ENCODE measurements at places on chromosomes 6 and 20.

- DNase-seq = no peak
Observed at GRCh38 chr20:58202044-58202443, 26.4 kb downstream of the ANKRD60 start.

- no peak for DNase-seq
Observed at GRCh38 chr6:118054082-118054481, 147.0 kb downstream of the SLC35F1 start.

GRCh38 chr6:32581315-32582095 lies 8.1 kb downstream of the HLA-DRB1 start:
- no peak for DNase-seq

DNA sequence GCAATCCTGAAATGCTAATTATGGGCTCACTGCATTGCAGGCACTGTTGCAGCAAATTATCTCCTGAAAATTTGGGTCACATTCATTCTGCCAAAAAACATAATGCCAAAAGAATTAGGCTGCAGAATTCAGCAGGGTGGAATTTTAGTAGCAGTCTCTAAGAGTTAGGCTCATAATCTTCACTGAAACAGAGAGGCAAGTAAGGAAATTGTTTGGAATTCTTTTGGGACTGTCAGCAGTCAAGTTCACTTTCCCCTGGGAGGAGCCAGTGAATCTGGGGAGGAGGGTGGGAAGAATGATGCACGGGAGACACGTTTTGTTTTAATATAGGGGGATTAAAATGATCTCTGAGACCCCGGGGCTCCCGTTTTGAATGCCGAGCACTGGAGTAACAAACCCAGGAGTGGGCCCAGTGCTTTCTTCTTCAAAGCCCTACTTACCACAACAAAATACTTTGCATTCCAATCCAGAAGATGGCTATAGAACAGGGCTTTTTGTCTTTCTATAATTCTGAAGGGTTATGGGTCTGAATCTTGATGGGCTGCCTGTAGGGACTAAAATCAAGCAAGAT lies 44.7 kb downstream of the SOBP start:
- no peak for DNase-seq

- no peak for DNase-seq
Observed at GRCh38 chr6:132950566-132950965, 136.2 kb downstream of the RPS12 start.

DNA sequence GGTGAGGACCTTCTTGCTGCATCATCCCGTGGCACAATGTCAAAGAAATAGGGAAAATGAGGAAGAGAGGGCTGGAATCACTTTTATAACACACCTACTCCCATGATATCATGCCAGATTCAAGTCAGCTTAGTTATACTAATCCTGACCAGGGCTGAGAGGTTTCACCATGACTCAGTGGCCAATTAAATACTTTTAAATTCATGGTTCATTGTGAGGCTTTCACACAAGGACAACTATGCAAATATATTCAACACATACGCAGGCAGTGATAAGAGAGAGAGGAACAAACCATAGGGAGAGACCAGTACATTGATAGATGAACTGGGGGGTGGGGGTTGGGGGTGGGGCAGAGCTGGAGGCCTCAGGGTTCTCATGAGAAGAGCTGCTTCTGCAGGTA lies 313.1 kb downstream of the LRFN2 start:
- DNase-seq = no peak

- no peak for DNase-seq
Observed at GRCh38 chr6:107941627-107942026, 16.4 kb downstream of the SEC63 start.

DNA sequence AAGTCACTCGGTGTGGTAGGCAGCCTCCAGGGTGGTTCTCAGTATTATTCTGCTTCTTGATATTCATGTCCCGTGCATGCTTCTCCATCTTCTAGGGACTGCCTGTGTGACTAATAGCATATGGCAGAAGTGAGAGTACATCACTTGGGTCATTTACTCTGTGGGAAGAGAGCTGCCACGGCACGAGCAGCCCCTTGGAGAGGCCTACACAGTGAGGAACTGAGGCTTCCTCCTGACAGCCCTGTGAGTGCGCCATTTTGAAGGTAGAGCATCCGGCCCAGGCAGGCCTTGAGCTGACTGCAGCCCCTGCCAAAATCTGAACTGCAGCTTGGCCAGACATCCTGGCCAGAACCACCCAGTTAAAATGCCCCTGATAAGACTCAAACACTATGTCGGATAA lies 17.3 kb upstream of the MCUR1 start:
- DNase-seq = no peak

- no peak for DNase-seq
Observed at GRCh38 chr6:109496036-109496772, 13.2 kb upstream of the ZBTB24 start.

- no peak for DNase-seq
Observed at GRCh38 chr20:13221313-13221672, 219 bp downstream of the ISM1 start.

GRCh38 chr6:111806165-111806547 lies 67.1 kb downstream of the FYN start:
- DNase-seq = no peak

- DNase-seq = no peak
Observed at GRCh38 chr20:40339661-40340449, 349.2 kb downstream of the MAFB start.

DNA sequence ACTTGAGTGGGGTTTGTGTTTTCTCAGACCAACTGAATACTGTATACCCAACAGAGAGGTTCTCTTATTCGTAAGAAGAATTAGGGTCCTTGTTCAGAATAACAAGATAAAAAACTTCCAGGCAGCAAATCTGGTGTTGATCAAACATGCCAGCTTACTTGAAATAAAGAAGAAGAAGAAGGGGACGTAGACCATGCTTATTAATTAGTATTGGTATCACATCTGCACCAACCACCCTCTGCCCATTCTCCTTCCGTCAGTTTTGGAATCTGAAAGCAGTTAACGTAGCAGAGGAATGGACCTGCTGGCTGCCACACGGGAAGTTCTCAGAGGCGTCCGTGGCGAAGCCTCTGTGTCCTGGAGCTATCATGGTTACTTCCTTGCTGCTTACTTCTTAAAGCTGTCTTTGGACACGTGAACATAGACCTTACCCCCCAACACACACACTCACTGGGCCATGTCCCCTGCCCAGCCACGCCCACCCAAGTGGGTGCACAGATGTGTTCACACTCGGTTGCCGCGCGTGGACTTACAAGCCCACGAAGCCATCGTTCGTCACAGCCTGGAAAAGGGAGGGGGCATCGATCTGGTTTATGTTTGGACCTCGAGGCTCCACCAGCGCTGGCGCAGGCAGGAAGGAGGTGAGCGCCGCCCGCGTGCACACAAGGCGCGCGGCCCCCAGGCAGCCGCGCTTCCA lies 4.1 kb upstream of the DLL1 start:
- DNase-seq = no peak

- no peak for DNase-seq
Observed at GRCh38 chr6:22320750-22321149, 23.9 kb upstream of the PRL start.

- no peak for DNase-seq
Observed at GRCh38 chr6:73180763-73181619, 44.3 kb downstream of the KHDC1L start.

DNA sequence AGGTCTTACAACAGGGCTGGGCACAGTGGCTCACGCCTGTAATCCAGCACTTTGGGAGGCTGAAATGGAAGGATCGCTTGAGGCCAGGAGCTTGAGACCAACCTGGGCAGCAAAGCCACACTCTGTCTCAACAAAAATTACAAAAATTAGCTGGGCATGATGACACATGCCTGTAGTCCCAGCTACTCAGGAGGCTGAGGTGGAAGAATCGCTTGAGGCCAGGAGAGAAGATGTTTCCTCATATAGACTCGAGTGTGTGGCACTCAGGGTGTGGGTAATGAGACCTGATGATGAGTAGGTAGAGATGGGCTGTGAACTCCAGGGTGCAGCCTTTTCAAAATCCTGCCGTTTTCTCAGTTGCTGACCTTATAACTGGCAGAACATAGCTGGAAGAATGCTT lies 125.3 kb upstream of the FOXO3 start:
- DNase-seq = no peak

DNA sequence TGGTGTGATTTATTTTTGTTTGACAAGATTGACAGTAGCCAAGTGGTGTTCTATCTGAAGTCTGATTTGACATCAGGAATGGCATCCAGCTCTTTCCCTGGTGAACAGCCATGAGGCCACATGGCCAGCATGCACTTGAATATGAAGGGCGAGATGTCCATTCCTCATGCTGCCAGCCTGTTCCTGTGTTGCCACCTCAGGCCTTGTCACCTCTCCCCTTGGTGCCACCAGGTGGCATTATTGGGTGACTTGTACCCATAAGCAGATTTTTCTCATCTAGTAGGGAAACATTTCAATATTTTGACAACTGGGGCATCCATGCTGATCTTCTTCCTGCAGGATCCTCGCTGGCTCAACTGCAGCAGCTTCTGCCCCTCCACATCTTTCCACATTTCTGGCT lies 199.1 kb downstream of the ERMARD start:
- DNase-seq = no peak
